ENCODE measurements at places on chromosomes 5 and 9.

DNA sequence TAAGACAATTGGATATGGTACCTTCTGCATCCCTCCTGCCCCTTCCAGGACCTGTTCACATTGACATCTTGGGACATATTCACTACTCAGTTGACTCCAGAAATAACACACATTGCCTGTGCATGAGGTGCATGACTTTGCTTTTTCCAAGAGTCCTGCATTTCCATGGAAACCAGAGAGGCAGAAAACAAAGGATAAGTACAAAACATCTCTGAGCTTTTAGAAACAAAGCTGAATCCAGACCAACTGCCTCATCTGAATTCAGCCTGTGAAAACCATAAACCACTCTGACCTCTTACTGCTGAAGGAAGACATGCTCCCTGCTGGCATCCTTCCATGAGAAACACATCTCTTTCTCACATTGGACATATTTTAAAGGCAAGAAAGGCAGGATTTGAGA is 695.1 kb downstream of the TAF11L14 start:
- DNase-seq = no peak

DNA sequence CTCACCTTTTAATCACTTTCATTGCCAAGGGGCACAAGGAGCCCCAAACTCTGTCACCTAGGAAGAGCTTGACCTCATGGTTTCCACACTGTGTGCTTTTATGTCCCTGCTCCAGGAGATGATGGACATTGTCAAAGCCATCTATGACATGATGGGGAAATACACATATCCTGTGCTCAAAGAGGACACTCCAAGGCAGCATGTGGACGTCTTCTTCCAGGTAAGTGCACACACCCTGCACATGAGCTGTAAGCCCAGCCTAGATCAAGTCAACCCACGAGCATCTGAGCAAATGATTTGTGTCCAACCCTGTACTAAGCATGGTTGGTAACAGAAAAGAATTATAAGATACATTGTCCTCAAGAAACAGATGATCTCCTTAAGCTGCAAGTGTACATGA is 50.8 kb upstream of the GABRP start:
- no peak for DNase-seq

DNA sequence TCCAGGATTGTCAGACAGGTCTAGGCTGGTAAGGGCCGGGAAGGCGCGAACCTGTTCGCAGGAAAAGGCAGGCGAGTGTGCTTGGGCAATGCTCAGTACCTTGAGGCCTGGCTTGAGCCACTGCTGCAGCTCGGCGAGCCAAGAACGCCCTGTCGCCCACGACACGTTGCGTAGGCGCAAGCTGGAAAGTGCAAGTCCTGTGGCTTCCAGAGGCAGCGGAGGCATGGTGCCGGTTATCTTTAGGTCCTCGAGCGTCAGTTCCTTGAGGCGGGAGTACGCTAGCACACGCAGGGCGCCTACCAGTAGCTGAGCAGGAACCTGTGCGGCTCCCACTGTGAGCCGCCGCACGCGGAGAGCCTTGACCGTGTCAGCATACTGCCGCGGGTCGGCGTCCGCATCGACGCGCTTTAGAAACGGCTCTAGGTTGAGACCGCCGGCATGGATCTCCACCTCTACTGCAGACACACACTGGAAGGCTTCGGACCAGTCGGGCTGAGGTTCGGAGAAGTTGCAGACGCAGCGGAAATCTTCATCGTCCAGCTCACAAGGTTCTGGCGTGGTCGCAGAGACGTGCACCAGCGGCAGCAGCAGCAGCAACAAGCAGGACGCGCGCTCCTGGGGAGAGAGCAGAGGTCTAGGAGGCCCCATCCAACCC is 482 bp downstream of the CD14 start:
- DNase-seq = peak; percentile 14

DNA sequence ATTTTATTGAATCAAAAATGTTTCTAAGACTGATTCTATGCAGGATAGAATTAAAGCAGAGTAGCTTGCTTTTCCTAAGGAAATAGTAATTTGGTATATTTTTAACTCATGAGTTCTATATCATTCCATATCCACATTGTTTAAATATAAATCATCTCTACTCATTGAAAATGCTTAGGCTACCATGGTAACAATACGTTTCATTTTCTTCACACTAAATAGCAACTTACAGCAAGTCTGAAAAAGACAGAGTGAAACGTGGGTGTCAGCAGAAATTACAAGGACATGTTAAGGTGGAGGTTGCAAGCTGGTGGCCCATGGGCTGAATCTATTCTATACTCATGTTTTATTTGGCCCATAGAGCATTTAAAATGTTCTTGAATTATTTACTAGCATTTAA is 487.9 kb downstream of the ARHGEF28 start:
- DNase-seq = no peak

GRCh38 chr9:98884849-98885248 is 58.9 kb upstream of the COL15A1 start:
- no peak for DNase-seq

GRCh38 chr9:127955294-127956015 is 17.8 kb upstream of the DPM2 start:
- DNase-seq = no peak

DNA sequence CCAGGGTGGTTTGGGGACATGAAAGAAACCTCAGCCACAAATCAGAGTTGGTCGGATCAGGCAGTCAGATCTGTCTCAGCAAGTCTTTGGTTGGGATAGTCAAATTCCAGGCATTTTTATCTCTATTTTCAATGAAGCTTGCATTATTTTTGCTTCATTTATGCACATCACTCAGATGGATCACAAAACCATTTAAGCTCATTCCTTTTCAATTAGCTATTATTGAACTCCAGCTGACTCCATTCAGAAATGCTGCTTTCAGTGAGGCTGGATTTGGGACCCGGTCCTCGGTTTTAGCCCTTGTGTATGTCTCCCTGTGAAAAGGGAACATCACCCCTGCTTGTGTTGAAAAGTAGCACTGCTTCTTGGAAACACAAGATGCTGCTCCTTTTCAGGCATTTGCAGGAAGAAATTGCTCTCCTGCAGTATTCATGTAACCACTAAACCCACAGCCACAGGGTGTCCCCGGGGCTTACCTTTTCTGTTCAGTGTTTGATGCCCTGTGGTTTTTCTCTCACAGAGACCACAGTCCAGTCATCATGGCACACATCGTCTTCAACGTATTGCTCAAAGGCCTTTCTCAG is 232.9 kb downstream of the NFIB start:
- peak; percentile 78 for DNase-seq
